ENCODE measurements at places on chromosomes 11 and 22.
A peak's percentile ranks its signal among the peaks of the same experiment; 100 is the strongest.

DNA sequence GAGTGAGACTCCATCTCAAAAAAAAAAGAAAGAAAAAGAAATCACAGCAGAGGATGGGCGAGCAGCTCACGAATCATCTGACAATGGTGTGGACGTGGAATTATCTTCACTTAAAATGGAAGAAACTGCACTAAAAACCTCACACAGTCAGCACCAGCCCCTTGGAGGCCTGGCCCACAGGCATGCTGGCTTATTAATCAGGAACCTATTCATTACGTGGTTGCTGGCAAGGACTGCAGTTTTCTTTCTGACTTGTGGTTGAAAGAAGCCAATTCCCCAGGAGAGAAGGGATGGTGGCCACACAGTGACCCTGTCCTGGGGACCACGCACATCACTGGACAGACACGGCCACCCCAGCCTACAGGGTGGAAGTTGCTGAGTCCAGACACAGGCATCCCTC is 401.1 kb downstream of the CTTN start:
- no peak for DNase-seq

- DNase-seq, result peak; percentile 30
These were observed 37.9 kb downstream of the AMOTL1 start for GRCh38 chr11:94806014-94806413.

DNA sequence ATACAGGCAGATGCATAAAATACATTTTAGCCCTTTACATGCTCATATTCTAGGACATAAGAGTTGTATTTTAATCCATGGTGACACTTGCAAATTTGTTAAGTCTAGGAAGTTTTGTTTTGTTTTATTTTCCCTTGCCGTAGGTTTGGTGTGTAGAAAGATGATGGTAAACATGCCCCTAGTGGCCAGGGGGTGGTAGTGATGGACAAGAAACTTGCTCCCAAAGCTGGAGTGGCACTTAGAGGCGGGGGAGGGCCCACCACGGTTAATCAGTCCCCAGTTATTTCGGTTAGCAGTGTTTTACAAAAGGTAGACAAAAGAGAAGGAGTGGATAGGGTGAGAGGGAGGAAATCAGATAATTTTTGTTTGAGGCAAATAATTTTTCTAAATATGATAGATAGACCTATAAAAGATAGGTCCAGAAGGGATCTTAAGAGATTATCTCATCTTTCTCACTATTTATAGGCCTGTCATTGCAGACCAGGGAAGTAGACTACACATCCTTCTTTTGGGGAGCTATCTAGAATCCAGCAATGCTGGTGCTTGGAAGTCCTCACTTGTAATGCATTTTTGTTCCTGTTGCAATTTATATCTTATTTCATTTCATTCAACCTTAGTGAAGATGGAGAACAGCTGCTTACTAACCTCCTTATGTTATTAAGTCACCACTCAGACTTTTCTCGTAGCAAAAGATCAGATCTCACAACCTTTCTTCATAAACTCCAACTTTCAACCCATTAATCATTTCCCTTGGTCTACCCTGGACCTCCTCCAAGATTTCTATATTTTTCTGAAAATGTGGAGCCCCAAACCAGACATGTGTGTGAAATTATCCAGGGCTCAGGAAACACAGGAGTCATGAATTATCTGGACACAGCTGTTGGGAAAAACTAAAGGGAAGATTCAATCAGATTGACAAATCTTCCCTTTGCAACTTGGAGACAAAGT is 5.9 kb upstream of the BDNF start:
- peak; percentile 69 for DNase-seq

DNA sequence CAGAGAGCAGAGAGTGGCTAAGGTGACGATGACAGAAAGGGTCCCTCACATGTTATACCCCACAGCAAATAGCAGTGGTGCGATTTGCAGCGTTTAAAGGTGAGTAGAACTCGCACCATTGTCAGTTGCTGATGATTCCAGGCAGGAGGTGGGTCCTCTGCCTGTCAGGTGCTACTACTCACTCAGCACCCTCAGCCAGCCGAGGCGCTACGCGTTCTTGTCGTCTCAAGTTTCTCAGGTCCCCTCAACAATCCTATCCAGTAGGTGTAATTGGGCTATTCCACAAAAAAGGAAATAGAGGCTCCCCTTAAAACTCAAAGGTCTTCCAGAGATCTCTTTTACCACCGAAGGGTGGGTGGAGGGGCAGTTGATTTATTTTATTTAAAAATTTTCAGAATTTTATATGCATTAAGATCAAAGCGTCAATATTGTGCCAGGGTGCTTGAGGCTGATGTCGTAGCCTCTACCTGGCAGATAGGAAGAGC is 18.3 kb downstream of the ELF5 start:
- DNase-seq, result no peak

- DNase-seq, result no peak
These were observed 4.8 kb downstream of the PIM3 start for GRCh38 chr22:49965091-49966040.

GRCh38 chr22:41001722-41002122 is 50.5 kb downstream of the RBX1 start:
- peak; percentile 19 for DNase-seq

DNA sequence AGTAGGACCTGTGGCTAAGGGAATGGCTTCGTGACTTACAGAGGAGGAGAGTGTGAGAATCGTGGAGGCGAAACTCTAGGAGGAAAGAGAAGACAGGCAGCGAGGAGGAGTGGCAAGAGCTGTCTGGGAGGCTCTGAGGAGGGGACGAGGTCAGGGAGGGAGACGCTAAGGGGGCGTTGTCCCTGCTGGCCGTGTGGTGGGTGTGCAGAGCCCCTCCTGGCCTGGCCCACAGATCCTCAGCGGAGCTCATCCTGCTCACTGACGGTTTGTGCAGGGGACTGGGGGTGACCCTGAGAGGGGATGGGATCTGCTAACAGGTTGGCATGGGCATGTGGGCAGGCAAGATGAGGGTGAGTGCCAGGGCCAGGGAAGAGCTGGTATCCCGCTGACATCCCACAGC is 56.5 kb upstream of the PRR5 start:
- no peak for DNase-seq

DNA sequence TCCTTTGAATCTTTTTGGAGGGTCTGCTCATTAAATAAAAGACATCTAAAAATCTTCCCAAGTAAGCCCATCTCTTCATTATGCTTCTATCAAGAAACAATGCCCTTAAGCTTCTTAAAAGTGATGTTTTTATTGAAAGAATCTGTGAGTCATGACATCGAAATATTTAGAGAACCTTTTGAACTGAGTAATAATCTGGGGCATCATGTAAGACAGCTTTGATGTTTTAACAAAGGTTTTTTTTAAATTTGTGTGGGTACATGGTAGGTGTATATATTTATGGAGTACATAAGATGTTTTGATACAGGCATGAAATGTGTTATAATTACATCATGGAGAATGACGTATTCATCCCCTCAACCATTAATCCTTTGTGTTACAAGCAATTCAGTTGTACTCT is 46.8 kb downstream of the PLAAT5 start:
- DNase-seq, result no peak

GRCh38 chr22:36391638-36392037 is 3.9 kb upstream of the MYH9 start:
- DNase-seq, result no peak

DNA sequence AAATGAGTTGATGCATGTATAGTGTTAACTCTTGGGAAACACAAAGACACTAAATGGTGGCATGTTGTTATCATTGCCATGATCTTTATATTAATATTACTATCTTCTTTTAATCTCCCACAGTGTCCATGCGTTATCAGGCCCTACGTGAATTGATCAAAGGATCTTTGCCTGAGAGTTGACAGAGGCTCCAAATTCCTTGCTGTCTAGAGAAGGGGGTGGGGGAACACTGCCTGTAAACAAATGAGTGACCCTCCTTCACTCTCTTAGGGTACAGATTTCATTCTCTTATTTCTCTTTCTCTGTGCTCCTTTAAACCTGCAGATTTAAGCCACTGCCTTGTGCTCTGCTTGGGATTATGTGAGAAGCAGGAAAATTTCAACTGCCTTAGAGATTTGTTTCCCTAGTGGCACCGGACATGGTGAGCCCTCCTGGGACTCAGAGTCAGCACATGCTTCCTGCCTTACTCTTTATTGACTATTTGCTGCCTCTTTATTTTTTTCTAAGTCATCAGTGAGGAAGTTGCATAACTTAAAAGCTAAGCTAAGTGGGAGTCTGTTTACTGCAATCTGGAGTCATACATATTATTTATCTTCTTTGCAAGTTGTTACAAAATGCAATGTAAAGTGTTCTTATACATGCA is 122.9 kb downstream of the MAML2 start:
- peak; percentile 87 for DNase-seq

DNA sequence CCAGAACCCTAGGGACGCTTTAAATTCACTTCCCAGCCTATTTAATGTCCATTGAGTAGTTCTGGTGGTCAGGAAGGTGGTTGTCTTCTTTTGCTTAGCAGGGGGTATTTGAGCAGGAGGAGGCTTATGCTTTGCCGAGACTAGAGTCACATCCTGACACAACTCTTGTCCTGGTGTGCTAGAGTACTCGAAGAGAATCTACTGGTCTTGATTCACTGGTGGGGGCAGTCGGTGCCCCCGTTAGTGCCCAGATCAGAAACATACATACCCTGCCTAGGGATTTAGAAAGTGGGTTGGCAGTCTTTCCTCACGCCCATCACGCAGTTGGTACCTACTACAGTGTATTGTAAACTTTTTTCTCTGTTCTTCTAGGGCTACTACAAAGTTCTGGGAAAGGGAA is 2.7 kb downstream of the RPL27A start:
- no peak for DNase-seq

GRCh38 chr11:75945947-75946346 is 130.9 kb downstream of the UVRAG start:
- no peak for DNase-seq

DNA sequence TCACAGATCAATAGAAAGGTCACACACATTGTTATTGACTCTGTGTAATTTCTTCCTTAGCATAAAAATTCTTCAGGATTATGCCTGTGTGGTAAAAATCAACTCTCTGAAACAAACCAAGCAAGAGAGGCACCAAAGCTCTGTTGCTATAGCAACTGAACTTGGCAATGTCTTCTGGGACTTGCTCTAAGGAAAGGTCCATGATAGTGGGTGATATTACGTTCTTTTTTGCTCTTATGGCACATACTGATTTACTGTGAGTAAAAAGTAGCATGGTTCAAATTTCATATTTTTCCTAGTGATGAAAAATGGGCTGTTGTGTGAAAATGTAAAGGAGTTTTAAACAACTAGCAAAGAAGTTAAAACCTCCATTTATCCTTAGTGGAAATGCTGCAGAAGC is 66.4 kb downstream of the SVIP start:
- DNase-seq, result no peak

DNA sequence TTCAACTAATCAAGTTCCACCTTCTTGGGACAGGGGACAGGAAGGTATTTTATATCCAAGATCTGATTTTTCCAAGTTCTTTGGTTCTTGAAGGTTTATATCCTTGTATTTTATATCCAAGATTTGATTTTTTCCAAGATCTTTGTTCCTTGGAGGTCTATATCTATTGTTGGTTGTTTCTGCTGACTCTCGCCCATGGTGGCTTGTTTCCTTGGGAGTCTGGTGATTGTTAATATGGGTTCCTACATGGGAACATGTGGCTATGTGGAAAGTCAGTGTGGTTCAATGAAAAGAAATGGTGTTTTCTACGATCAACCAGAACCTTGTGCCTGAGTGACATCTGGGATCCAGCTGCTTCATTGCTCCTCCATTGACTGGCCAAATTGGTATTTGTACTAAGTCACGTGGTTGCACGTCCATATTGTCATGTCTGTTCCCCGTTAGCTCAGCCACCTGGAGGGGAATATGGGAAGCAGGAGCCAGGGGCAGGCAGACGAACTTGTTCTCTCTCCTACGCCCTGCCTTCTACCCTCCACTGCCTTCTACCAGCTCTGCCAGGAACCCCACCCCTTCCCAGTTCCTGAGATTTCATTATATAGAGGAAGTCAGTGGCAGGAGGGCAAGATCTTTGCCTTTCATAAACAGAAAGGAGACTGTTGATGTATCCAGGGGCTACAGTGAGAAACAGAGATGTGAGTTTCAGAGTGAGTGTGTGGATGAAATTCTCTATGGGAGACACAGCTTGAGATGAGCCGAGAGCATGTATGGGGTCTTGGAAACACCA is 11.1 kb upstream of the CSF2RB start:
- no peak for DNase-seq

DNA sequence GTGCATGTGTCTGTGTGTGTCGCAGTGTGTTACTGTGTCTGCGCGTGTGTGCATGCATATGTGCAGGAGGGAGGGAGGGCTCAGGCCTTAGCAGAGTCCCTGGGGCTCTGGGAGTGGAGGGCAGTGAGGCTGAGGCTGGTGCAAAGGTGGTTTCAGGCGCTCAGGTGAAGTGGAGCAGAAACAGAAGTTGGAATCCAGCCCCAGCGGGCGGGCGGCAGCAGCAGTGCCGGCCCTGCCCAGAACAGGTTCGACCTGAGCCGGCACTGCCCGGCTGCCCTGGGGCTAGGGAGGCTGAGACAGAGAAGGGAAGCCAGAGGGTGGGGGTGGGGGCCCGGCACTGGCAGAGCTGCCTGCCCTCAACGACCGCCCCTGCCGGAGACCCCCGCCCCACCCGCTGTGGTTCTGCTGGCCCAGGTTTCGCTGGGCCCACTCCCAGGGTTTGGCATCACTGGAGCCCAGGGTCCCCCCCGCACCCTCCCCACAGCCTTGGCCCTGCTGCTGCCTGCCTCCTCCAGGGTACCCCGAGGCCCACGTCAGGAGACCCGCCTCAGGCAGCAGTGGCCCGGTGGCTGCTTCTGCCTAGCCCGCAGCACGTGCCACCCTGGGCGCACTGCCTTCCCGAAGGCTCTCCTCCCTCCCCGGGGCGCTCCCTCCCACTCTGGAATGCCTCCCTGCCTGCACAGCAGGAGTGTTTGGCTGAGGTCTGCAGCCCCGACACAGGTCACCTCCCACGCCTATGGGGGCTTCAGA is 13.3 kb downstream of the ASCL2 start:
- DNase-seq, result no peak
